ENCODE measurements at places on chromosomes 12 and 14.

GRCh38 chr12:97316321-97316720 lies 146.3 kb upstream of the RMST start:
- DNase-seq, result no peak

DNA sequence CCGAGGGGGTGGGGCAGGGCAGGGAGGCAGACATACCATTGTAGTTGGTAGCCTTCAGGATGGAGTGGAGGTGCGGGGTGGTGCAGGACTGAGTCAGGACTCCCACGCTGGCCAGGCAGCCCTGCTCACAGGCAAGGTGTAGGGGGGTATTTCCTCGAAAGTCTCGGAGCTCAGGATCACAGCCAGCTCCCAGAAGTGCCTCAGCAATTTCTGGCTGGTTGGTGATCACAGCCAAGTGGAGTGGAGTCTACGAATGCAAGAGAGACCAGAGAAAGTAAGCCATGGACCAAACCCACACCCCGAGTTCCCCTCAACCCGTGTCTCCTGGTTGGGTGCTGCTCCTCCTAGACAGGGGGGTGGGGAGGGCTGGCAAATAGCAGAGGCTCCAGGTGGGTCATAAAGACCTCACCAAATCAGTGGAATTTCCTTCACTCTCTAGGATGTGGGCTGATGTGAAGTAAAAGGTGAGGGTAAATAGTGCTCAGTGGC lies 1.4 kb downstream of the NFKBIA start:
- DNase-seq, result no peak

DNA sequence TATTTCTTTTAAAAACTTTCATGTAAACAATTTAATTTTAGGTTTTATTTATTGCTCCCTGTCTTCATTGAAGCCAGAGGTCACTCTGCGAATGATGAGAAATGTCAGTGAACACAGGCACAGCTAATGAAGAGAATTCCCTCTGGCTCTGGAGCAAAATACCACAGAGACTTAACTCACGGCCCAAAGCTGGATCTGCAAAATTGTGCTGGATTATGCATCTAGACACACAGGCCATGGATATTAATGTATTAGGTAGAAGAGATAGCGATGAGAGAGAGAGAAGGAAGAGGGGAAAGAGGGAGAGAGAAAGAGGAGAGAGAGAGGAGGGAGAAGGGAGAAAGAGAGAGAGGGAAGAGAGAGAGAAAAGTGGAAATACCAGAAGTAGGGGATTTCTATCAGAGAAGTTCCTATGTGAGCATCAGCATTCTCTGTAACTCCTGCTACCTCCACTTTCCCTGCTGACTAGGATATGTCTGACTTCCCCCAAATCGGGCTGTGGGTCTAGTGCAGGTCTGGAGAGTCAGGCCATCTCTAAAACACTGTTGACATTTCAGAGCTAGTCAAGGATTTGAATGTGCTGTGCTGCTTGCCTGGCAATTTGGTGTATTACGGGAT lies 3.7 kb downstream of the ARHGDIB start:
- DNase-seq, result no peak

DNA sequence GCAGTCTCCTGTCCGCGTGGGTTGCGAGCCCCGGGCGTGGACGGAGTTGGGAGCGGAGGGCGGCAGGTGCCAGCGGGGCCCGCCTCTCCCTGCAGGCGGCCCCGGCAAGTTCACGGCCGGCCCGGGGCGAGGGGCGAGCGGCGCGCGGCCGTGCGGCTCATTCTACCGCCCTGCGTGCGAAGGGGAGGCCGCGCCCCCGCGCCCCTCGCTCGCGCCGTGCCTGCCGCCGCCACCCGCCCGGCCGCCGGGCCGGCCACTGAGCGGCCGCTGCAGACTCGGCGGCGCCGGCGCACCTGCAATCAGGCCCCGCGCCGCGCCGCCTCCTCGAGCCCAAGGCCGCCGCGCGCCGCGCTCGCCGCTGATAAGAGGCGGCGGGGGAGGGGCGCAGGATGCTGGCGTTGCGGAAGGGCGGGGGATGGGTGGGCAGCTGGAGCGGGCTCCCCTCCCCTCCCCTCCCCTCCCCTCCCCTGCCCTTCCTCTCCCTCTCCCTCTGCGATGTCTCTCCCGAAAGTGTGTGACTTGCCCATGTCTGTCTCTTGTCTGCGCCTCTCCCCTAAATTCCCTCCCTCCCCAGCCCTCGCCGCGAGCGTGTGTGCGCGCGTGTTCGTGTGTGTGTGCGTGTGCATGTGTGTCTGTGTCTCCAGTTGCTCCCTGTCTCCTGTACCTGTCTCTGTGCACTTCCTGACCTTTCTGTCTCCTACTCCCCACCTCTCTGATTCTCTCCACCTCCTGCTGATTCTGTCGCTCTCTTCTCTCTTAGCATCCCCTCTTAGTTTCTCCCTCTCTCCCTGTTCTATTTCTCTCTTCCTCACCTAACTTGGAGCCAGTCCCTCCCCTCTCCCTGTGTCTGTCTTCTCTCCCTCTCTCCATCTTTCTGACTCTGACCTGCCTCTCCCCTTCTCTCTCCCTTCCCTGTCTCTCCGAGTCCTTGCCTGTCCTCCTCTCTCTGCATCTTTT lies 768.1 kb upstream of the TBX3 start:
- no peak for DNase-seq

DNA sequence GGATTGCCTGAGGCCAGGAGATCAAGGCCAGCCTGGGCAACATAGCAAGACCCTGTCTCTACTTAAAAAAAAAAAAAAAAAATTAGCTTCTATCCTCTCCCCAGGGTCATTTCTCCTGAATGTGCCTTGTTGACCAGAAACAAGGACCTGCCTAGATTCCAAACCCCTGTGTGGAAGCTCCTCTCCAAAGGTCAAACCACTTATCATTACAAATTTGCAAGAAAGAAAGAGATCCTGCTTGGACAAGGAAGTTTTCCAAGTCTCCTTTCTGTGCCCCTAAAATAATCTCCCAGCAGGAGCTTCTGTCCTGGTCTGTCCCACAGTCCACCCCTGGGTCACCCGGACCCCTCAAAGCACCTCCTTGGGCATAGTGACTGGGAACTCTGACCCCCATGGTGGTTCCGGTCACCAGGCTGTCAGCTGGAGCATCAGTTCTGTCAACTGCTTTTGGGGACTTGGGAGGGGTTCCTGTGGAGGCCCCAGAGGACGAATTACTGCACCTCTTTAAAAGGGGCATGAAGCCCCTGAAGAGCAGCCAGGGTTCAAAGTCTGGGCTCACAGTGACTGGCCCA lies 38.4 kb downstream of the ACTN1 start:
- no peak for DNase-seq

DNA sequence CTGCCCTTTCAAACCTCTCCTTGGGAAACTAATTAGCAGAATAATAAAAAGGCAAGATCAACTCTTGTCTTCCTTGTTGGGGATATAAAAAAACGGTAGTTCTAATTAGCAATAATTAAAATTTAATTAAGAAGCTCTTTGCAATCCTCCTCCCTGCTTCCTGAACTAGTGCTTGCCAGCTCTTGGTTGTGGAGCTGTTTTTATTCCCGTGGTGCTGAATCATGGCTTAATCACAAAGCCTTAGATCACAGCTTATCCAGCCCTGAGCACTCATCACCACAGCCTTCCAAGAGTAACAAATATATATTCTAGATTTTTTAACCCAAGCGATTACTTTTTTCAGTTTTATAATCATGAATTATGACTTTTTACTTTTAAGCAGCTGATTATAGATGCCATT lies 63.2 kb upstream of the INSM2 start:
- DNase-seq, result no peak

DNA sequence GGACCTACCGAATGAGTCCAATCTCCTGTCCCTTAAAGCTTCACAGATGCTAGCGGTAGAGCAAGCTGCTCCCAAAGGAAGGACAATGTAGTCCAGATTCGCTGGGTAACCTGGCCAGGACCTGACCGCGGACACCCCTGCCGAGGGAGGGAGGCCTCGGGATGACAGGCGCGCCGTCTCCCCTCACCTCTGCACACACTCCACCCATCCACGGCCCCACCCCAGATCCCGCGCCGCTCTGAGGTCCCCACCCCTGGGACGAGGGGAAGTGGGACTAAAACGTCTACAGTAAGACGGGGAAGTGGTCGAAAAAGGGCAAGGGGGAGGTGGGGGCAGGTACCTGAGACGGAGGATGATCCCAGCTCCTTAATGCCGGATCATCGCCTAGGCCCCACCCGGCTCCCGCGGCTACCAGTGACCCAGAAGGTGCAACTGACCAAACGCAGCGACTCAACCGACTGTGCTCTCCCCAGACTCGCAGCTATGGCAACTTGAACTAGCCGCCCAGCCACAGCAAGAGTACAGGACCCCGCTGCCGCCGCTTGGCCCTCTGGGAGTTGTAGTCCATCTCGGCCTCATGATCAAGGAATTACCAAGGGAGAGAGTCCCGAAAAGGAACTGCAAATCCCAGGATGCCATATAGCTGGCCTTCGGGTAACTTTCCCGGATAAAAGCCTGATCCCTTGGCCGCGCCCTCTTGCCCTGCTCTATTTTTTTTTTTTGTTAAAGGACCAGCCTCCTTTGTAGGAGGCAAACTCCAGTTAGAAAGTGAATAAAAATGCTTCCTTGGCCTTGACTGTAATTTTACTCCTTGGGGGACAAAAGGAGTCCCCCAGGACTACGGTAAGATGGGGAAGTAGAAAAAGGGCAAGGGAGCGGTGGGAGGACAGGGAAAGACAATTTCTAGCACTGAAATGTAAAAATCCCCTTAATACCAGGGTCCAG lies at the start of gene CEP128:
TSS of gene CEP128 (minus strand) at position 498 of the 945 bp plus-strand sequence.
- peak; percentile 96 for DNase-seq

DNA sequence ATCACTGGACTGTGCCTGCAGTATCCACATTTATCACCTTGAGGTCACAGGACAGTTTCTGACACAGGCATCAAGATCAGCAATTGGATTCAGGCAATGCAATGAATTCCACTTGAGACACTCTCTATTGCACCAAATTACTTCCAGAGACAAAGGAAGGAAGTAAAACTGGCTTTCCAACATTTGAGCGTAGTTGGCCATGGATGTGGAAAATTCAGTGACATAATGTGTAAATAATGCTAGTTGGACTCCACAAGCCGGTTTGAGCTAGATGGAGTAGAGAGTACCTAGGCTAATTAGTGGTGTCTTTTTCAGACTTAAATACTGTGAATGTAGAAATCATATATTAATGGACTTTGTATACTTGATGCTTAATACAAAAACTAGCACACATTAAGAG lies 168.3 kb upstream of the SYT1 start:
- DNase-seq, result no peak

DNA sequence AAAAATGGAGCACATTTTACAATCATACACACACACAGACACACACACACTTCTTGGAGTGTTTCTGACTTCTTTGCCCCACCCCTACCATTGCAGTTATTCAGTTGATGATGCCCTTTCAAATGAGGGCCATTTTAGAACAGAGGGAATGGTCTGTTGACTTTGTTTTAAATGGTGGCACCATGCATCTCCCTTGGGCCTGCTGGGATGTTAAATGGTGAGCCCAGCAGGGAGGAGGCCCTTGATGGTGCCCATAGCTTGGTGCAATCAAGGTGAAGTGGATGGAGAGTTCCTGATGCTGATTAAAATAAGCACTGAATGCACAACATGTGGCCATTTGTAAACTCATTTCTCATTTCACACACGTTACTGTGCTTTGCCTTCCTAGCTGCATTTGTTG lies 13.3 kb downstream of the C12orf75 start:
- DNase-seq, result no peak

GRCh38 chr12:96194971-96195844 lies 1.0 kb downstream of the ELK3 start:
- DNase-seq, result no peak

- no peak for DNase-seq
Measured at GRCh38 chr12:115910057-115910456, 367.4 kb downstream of the MED13L start.

GRCh38 chr12:97167598-97167997 lies 260.5 kb downstream of the NEDD1 start:
- no peak for DNase-seq

DNA sequence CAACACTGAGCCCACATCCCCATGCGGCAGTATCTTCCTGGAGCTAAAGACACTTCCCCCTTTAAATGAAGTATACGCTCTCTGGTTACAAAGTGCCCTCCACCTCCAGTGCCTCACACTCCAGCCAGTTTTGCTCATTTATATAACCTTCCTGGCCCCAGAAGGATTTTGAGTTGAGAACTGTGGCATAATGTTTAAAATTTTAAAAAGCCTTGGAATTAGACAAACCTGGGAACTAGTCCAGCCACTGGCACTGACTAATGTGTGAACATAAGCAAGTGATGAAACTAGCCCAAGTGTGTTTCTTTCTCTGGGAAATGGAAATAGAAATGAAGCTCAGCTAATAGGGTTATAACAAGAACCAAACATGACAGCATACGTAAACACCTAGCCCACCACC lies 723.7 kb upstream of the USP15 start:
- no peak for DNase-seq

Data from substantia nigra (tissue), 51 donors.